ENCODE measurements at places on chromosomes 4 and X. TPM values are rescaled to one million over a fixed set of nuclear protein-coding genes. Genes with fewer than 3 reads are reported as not detected.

DNA sequence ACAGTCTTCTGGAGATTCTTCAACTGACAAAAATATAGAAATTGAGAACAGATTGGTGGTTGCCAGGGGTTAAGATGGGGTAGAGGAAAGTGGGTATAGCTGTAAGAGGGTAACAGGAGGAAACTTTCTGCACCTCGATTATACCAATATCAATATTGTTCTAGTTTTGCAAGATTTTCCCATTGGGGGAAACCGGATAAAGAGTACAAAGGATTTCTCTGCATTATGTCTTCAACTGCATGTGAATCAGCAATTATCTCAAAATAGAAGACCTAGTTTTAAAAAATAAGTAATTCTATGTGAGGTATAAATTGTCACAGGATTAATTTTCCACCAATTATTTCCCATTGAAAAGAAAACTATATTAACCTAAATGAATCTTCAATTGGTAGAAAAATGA lies 65.7 kb downstream of the LRBA start:
- DNase-seq, result no peak

GRCh38 chrX:23514082-23514481 lies 153.2 kb upstream of the PRDX4 start:
- no peak for DNase-seq

Gene CNOT6L
- total RNA-seq, result 10.6 TPM

GRCh38 chr4:146442801-146443200 lies 78.9 kb downstream of the SLC10A7 start:
- no peak for DNase-seq

DNA sequence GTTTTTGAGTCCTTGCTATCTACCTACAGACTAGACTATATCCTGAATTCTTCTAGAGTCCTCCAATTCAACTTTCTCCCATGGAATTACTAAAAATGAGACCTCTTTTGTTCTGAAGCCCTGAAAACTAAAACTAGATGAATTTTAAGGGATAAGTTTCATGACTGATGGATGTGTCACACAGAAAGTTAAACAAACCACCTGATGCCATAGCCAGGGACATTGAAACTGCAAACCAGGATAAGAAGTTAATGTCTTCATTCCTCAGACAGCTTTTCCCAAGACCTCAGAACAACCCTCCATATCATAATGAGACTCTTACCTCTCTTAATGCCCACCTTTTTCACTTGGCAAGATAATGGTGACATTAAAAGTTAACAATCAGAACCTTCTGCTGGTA lies 81.5 kb upstream of the PTPN13 start:
- DNase-seq, result no peak

GRCh38 chr4:26330186-26330787 lies 9.5 kb downstream of the RBPJ start:
- peak; percentile 69 for DNase-seq

DNA sequence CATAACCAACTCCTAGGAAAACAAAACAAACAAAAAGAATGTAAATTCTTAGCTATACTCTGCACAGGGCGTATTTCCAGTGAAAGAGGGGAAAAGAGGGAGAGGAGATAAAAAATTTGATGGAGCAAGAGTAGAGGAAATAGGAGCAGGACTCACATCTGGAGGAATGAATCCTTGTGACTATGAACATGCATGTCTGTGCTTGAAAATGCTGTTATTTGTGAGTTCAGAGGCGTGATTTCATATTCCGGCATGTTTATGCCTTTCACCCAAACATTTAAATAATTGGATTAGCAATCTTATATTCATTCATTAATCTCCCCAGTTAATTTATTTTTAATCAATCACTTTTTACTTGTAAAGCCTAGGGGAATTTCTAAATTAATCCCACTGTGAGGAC lies 11.2 kb upstream of the NUDT11 start:
- no peak for DNase-seq

- no peak for DNase-seq
These were observed 17.4 kb downstream of the TLR10 start for GRCh38 chr4:38765382-38765781.

DNA sequence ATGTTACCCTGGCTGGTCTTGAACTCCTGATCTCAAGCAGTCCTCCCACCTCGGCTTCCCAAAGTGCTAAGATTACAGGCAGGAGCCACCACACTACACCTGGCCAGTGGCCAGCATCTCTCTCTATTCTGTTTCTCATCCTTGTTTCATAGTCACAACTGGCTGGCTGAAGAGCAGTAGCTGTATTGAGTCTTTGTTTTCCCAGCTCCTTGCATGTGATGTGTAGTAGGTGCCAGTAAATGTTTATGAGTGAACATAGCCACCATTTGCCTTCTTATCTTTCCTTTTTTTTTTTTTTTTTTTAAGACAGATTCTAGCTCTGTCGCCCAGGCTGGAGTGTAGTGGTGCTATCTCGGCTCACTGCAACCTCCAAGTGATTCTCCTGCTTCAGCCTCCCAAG lies 23.6 kb downstream of the NUDT9 start:
- no peak for DNase-seq

Gene GAR1
- total RNA-seq, result 11.9 TPM

Gene DCLK2
- 5.7 TPM for total RNA-seq

DNA sequence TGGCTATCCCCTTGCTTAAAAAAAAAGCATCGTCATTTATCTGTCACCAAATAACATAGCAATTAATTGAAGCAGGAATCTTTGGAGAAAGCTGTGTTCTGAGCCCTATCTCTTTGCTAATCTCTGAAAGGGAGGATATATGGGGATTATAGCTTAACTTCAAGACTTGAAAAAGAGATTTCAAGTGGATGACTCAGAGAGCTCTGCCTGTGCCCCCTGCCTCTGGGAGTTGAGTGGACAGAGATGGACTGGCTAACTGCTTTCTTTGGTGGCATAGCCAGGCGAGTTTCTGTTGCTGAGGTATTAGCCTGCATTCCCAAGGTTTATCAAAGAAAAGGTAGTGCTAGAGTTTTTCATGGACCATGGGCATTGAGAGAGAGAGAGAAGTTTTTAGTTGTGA lies 91.6 kb downstream of the DDIT4L start:
- DNase-seq, result no peak

GRCh38 chr4:107897823-107898222 lies 33.5 kb upstream of the CYP2U1 start:
- no peak for DNase-seq

DNA sequence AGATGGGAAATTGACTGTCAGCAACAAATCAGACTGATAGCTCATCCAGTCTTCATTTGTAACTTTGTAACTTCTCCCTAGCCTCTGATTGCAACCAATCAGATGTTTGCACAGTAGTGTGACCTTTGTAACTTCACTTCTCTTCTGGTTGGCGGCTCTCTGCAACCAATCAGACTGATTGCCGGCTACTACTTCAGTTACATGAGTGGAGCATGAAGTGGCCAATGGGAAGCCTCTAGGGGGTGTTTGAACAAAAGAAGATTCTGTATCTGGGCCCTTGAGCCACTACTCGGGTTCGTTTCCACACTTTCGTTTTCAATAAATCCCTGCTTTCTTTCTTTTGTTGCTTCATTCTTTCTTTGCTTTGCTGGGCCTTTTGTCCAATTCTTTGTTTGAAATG lies 1285.8 kb downstream of the TECRL start:
- no peak for DNase-seq

Gene ZFYVE28
- 4.0 TPM for total RNA-seq

Gene MAGEA12
- not detected for total RNA-seq

Gene RPL10
- total RNA-seq, result 2,299 TPM

DNA sequence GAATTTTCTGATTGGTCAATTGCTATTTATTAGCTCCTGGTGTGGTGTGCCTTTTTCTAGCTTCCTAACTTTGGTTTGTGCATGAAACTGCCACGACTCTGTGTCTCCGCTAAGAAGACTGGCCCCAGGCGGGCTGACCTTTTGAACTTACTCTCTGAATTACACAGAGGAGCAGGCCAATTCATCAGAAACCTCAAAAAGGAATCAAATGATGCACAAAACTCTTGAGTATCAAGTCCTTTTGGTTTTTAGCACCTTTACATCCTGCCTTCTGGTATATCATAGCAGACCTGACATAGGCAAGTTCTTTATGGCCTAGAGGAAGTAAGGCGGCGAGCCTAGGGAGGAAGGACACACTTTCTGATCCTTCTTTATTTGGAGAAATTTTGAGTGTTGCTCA lies 17.6 kb downstream of the TKTL1 start:
- DNase-seq, result no peak

- DNase-seq, result no peak
These were observed 36.8 kb downstream of the ACSL4 start for GRCh38 chrX:109696146-109696740.
